ENCODE measurements at places on chromosomes 4 and X. TPM values are rescaled to one million over a fixed set of nuclear protein-coding genes. Genes with fewer than 3 reads are reported as not detected.

SCOC gene
- total RNA-seq = 40.7 TPM

TASL gene
- not detected for total RNA-seq

GRCh38 chr4:111434586-111434985, 710.7 kb upstream of the FAM241A start:
- DNase-seq = no peak

GRCh38 chr4:87007528-87008446, 73.0 kb downstream of the AFF1 start:
- DNase-seq = peak; percentile 41

GRCh38 chr4:7253837-7254236, 61.5 kb downstream of the SORCS2 start:
- no peak for DNase-seq
